Adipocyte (in vitro differentiated cells): ENCODE measurements at places on chromosomes 12 and 14.

DNA sequence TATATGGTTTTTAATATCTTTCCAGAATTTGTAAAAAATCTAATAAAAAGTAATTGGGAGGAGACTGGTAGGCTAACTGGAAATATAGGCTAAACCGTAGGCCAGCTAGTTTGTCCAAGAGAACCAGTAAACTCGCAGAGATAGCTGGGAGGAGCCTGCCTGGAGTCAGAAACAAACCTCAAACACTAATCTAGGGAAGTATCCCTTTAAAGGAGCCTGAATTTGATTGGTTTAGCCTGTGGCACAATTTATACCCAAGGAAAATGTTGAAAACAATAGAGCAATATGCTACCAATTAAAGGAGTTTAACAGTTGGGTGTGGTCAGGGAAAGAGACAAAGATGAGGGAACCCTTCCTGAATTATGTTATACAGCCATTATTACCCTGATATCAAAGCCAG, 109.6 kb downstream of the EML5 start:
- no peak for DNase-seq

DNA sequence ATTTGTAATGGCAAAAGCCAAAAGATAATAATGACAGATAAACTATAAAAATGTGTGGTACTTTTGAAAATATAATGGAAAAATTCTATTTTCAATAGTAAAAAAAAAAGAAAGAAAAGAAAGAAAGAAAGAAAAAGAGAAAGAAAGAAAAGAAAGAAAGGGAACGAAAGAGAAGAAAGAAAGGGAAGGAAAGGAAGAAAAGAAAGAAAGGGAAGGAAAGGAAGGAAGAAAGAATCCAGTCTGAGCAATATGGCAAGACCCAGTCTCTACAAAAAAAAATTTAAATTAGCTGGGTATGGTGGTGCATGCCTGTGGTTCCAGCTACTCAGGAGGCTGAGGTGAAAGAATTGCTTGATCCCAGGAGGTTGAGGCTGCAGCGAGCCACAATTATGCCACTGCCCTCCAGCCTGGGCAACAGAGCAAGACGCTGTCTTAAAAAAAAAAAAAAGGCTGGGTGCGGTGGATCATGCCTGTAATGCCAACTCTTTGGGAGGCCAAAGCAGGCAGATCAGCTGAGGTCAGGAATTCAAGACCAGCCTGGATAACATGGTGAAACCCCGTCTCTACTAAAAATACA, 38.4 kb downstream of the EAPP start:
- no peak for DNase-seq

GRCh38 chr12:97650242-97650641, 187.6 kb downstream of the RMST start:
- DNase-seq: no peak

- DNase-seq: peak; percentile 64
Observed at GRCh38 chr12:68483592-68484383, 126.9 kb upstream of the RAP1B start.

GRCh38 chr12:131223791-131224225, 270.1 kb downstream of the ADGRD1 start:
- DNase-seq: no peak

GRCh38 chr12:51405801-51406207, 14.6 kb upstream of the GALNT6 start:
- DNase-seq: no peak

DNA sequence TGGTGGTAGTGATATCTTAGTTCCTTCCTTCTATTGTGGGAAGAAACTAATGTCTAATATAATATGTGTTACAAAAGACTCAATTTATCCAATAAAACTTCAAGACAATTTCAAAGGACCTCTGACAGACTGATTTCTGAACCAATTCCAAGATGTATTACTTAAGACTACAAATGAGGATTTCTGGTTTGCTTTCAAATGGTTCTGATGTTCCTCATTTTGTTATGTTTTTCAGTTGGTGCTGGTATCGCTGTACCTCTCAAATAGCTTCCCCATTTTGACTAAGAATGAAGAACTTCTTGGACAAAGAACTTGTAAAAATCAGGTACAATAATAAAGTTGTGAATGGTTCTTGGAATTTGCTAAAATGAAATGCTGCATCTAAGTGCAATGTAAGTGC, 19.4 kb upstream of the MBIP start:
- no peak for DNase-seq

- DNase-seq: peak; percentile 73
Observed at GRCh38 chr14:95322651-95323050, 2.9 kb upstream of the CLMN start.

GRCh38 chr12:92785563-92785950, 82.8 kb downstream of the PLEKHG7 start:
- no peak for DNase-seq
